ENCODE measurements at places on chromosomes 6 and 20.

DNA sequence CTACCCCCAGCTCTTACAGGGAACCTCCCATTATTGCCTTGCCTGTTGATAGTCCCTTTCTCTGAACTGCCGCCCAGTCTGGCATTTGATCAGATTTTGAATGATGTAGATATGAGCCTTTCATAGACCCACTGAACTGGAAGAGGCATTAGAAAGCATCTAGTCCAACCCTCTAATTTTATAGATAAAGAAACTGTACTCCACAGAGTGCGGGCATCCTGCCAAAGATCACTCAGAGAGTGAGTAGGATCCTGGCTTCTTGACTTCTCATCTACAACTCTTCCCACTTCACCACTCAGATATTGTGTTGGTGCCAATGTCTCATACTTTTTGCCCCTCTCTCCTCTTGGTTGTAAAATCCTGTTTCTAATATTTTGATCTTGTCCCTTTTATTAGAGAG is 179.2 kb upstream of the BMP2 start:
- DNase-seq = no peak

GRCh38 chr20:32539026-32539816 is 45.9 kb downstream of the NOL4L start:
- no peak for DNase-seq

GRCh38 chr6:42509765-42510164 is 54.1 kb upstream of the UBR2 start:
- no peak for DNase-seq

- DNase-seq = no peak
These were observed 17.4 kb downstream of the PRPH2 start for GRCh38 chr6:42704937-42705374.

- no peak for DNase-seq
These were observed 110.5 kb downstream of the MANEA start for GRCh38 chr6:95687839-95688238.

DNA sequence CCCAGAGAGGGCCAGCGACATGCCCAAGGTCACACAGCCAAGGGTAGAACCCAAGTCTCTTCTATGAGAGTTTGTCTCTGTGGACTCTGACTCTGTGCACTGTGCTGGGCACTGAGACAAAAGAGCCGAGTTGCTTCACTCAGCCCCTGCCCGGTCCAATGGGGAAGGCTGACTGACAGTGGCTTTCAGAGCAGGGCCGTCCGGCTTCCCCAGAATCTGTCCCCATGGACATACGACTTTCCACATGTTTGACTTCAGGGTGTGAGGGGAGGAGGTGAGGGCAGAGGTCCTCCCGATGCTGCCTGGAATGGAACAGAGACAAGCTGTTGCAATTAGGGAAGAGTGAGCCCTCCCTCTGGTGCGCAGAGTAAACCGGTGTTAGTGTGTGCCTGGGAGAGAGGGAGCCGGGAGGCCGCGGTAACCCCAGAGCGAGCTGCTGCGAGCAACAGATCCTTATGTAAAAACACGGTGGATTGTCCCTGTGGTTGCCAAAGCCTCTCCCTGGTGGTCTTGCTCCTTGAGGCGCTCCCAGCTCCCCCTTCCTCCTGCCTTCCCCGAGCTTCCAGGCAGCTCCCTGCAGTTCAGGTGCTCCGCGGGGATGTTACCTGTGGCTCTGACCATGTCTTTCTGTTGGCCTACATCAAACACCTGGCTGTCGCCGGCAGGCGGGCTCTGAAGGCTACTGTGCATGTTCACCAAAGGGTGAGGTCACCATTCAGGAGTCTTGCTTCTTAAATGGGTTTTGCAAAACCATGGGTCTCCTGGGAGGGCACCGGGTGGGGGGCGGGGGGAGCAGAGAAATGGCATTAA is 672 bp downstream of the SIRPA start:
- no peak for DNase-seq

GRCh38 chr6:167737205-167737830 is 89.4 kb upstream of the AFDN start:
- DNase-seq = no peak

- no peak for DNase-seq
These were observed 416 bp downstream of the PTPRK start for GRCh38 chr6:128519931-128520435.

DNA sequence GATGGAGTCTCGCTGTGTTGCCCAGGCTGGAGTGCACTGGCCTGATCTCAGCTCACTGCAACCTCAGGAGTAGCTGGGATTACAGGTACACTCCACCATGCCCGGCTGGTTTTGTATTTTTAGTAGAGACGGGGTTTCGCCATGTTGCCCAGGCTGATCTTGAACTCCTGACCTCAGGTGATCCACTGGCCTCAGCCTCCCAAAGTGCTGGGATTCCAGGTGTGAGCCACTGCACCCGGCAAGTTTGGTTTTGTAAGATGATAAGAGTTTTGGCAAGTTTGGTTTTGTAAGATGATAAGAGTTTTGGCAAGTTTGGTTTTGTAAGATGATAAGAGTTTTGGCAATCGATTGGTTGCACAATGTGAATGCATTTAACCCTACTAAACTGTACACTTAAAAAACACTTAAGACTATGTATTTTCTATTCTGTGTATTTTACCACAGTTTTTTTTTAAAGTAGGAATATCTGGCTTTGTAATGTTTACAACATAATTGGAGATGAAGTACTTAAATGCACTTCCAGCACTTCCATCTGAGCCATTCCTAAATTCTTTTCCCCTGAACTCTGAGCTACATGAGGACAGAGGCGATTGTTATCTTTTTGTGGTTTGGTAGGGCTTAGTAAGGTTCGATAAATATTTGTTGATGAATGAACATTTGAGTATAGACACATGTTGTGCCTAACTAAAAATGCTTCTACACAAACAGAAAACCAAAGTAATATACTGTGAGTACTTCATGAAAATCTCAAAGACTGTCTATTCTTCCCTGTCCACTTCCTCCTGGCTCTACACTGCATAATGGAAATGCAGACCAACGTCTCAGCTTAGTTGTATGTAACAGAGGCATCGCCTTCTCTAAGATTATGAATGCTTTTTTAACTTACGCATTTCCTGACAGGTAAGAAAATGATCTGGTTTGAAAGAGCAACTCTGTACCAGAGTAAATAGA is 18.8 kb downstream of the SAMHD1 start:
- no peak for DNase-seq

DNA sequence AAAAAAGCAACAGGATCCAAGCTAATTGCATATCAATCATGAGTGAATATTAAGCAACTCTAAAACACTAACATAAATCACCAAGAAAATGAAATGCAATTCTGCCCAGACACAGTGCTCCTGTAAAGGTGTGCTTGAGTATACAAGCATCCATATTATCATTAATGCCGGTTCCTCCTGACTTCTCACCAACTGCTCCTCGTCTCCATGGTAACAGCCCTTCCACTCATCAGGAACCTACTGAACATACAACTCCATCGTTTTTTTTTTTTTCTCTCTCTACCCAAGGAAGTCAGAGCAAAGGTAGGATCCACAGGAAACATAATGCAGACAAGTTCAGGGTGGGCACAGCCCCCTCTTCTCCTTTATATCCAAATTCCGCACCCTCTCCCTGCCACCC is 12.4 kb downstream of the GABBR1 start:
- DNase-seq = no peak

DNA sequence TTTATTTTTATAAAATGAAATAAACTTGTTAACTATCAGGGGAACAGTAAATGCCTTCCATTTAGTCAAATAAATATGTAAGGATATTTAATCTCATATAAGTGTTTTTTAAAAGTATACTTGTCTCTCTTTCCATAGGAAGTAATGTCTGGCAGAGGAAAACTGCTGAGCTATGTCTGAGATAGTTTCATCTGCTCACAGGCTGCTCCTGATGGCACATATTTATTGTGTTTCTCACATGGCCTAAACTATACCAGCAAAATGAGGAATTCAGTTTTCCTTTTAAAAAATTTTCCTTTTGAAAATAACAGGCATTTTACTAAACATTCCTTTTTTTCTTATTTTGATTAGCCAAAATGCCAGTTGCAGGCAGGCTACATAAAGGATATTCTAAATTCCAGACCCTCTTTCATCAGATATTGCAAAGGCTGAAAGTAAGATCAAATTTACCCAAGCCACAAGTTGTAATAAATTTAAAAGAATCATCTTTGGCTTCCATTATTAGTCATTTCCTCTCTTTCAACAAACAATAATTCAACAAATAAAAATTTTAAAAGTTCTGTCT is 60.1 kb upstream of the RNF146 start:
- DNase-seq = no peak

GRCh38 chr20:2807019-2807418 is 6.6 kb upstream of the CPXM1 start:
- DNase-seq = no peak

DNA sequence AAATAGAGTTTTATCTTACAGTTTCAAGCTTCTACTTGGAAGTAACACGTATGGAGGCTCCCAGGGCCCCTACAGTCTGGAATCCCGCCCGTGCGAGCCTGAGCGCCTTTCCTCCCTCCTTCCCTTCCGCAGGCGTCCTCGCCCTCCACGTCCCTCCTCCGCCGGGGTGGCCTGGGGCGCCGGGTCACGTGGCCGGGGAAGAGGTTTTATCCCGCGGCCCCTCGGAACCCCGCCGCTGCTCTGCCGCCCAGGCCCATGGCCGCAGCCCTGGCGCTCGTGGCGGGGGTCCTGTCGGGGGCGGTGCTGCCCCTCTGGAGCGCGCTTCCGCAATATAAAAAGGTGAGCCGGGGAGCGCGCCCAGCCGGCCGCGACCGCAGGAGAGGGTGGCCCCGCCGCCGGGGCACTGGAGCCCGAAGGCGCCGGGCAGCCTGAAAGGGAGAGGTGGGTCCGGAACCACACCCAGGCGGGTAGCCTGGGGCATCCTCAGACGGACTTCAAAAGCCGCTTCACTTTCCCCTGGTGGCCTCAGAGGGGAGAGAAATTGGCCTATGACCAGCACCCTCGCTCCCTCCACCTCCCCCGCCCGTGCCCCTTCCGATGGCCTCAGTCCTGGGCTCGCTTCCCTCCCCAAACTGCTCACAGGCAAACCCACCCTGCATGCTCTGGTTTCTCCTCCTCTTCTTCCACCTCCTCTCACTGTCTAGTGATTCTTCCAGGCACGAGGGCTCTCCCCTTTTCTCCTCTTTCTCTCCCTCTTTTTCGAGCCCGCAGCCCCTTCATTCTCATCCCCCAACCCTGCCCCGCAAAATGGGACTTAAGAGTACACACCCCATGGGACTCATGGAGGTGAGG is at the start of gene CLPSL2:
TSS of gene CLPSL2 (plus strand) at position 235 of the 852 bp plus-strand sequence. CDS start at position 256, 21 bp downstream.
- DNase-seq = no peak

GRCh38 chr6:30480536-30481156 is 8.7 kb upstream of the HLA-E start:
- no peak for DNase-seq

DNA sequence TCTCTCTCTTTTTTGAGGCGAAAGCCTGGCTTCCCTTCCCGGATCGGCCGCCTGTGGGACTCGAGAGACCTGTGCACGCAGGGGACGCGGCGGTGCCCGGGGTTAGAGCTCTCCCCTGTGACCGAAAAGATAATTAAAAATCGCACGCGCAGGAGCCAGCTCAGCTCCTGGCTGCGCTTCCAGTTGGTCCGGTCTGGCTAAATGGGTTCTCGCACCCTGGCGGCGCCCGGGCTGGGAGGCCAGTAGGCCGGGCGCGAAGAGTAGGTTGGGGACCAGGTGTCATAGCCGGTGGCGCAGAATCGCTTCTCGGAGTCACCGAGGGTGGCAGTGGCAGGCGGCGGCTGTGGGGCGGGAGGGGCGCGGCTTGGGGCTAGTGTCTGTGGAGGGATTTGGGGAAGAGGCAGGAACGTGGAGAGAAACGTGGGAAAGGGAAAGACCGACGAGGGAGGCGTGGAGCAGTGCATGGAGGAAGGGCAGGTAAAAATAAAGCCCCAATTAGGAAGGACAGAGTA is 41.9 kb upstream of the SUPT3H start:
- no peak for DNase-seq

DNA sequence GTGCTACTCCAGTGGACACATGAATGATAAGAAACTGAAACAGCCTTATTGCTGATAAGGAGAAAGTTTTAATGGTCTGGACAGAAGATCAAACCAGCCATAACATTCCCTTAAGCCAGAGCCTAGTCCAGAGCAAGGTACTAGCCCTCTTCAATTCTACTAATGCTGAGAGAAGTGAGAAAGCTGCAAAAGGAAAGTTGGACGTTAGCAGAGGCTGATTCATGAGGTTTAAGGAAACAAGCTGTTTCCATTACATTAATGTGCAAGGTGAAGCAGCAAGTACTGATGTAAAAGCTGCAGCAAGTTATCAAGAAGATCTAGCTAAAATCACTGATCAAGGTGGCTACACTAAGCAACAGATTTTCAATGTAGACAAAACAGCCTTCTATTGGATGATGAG is 634.4 kb downstream of the KIF16B start:
- DNase-seq = no peak

GRCh38 chr6:40482532-40482931 is 104.6 kb downstream of the LRFN2 start:
- DNase-seq = no peak

GRCh38 chr6:105803442-105803841 is 282.7 kb upstream of the PRDM1 start:
- no peak for DNase-seq

DNA sequence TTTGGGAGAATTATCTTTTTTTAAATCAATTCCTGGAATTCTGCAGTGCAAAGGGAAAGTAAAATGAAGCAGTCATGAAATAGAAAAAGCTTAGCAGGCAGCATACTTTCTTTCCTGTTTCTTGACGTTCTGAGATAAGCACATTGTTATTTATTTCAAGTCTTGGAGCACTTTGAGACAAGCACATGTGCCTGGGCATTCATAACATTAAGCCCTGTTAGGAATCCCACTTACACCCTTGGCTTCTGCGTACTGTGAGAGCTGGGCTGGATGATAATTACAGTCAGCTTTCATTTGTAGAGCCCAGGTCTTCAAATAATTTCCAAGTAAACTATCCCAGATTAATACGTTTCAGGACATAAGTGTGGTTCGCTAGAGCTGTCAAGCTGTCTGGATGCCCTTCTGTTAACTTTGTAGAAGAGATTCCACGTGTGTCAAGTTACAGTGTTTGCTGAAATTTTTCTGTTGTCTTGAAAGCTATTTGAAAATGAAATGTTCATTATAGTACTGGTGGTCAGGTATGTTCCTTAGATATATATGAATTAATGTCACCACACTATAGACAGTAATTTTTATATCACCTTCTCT is 8.9 kb downstream of the FARS2 start:
- DNase-seq = no peak

DNA sequence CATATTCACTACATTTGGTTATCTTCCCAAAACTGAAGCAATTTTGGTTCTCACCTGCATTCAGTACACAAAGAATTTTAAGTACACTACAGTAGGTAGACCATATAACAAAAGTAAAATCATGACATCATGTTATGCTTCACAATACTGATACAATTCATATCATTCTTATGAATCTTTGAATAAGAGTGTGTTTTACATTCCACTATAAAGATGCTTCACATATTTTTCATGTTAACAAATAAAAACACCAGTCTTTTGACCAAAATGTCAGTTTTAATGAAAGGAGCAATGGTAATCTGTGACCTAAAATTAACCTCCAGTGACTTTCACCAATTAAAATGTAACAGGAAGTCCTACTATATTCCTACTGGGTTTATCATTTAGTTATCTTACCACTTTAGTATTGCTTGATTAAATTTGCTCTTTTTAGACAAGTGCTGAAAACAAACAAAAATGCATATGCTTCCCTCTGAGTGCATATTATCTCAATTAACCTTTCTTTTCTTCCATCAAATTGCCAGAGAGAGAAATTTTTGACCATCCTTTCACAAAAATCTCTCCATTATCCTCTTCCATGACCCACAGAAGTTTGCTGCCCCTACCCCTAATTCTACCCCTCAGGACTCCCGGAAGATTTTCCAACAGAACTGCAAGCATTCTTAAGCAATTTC is 49.3 kb downstream of the PHIP start:
- no peak for DNase-seq

All from GM12878 (cell line).